ENCODE measurements at places on chromosomes 12 and 14.

DNA sequence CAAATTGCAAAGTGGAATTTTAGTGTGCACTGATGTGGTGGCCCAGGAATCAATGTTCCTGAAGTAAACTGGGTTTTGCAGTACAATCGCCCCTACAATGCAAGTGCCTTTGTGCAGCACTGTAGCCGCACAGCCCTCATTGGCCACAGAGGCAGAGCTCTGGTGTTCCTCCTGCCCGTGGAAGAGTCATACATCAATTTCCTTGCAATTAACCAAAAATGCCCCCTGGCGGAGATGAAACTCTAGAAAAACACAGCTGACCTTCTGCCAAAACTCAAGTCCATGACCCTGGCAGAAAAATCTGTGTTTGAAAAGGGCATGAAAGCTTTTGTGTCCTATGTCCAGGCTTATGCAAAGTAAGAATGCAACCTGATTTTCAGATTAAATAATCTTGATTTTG, 117.9 kb upstream of the PRB2 start:
- DNase-seq: no peak

DNA sequence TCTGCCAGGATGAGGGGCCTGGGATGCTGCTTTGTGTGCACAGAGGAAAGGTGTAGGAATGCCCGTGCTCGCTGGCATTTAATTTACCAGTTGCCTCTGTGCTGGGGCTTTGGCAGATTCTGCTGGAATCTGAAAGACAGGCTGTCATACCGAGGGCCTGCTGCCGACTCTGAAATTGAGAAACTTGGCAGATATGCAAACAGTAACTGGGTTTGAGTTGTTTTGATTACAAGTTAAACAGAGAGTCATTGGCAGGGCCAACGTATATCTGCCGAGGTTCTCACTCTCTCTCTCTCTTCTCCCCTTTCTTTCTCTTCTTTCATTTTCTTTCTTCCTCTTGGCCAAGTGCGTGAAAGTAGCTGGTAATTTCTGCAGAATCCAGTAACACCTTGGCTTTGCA, 618.7 kb downstream of the VRK1 start:
- DNase-seq: no peak

- DNase-seq: no peak
Observed at GRCh38 chr12:123337070-123337469, 27.6 kb downstream of the SBNO1 start.

GRCh38 chr14:85040046-85040685, 489.8 kb upstream of the FLRT2 start:
- no peak for DNase-seq

DNA sequence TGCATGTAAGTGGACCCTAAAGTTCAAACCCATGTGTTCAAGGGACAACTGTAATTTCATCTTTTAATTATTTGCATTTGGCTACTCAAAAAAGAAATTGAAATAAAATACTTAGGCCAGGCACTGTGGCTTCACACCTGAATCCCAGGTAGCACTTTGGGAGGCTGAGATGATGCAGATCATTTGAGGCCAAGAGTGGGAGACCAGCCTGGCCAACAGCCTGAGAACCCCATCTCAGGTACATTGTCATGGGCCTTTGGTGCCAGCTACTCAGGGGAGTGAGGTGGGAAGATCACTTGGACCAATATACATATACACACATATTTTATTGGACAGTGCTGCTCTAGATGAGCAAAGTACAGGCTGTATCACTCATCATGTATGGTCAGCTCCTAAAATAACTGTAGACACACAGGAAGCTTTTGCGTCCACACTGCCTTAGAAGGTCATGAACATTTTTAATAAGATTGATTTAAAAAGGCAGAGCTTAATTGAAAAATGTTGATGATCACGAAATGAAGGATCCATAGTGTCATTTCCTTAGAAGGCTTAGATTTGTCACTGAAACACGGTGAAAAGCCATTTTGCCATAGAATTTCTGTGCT, 2.5 kb upstream of the ZCCHC8 start:
- no peak for DNase-seq

DNA sequence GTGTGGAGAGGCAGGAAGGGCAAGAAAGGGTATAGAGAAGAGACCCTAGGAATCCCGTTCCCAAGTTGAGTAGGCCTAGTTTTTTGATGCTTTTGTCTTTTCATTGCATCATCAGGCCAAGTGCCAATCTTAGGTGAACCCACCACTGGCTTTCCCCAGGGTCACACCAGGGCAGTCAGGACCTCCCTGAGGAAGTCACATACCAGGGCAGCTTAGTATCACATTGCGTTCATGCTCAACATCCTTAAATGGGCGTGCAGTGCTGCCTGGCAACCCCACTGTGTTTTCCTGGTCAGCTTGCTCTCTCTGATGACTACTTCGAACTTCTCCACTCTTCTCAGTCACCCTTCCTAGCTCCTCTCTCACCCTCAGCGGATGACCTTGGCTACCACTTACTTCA, 9.0 kb downstream of the ASIC1 start:
- DNase-seq: no peak

- DNase-seq: no peak
Observed at GRCh38 chr12:110223777-110224378, 57.2 kb upstream of the ATP2A2 start.

GRCh38 chr12:55720894-55721444, 776 bp downstream of the RDH5 start:
- no peak for DNase-seq

- no peak for DNase-seq
Observed at GRCh38 chr12:103314786-103315185, 181.0 kb downstream of the C12orf42 start.

GRCh38 chr12:16608946-16609539, 3.1 kb upstream of the LMO3 start:
- no peak for DNase-seq

GRCh38 chr14:50001999-50002925, 109.4 kb downstream of the ARF6 start:
- DNase-seq: peak; percentile 21

DNA sequence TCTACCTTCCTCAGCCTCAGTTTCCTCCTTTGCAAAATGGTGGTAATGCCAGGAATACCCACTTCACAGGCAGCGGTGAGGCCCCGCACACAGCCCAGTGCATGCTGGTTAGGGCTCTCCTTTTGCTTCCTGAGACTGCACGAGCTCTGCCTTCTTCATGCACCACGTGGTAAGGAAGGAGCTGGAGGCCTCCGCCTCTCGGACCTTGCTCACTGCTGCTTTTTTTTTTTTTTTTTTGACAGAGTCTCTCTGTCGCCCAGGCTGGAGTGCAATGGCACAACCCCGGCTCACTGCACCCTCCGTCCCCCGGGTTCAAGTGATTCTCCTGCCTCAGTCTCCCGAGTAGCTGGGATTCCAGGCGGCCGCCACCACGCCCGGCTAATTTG, 18.1 kb downstream of the TAMALIN start:
- DNase-seq: no peak

DNA sequence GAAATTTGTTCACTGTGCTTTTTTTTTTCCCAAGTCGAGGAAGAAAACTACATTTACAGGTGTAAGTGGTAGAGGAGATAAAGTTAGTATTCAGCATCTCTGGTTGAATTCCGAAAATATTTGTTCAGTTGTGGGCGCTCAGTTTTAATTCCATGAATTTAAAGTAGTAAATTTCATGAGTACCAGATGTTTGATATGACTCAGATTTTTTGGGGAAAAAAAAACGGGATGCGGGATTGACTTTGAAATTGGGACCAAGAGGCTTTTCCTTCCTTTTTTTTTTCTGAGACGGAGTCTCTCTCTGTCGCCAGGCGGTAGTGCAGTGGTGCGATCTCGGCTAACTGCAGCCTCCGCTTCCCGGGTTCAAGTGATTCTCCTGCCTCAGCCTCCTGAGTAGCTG, 1.6 kb downstream of the TULP3 start:
- DNase-seq: no peak

- DNase-seq: no peak
Observed at GRCh38 chr12:78746001-78746400, 118.6 kb upstream of the SYT1 start.

- DNase-seq: no peak
Observed at GRCh38 chr12:51318846-51319599, 5.0 kb downstream of the BIN2 start.

GRCh38 chr14:101444116-101444515, 117.2 kb upstream of the DIO3 start:
- no peak for DNase-seq

DNA sequence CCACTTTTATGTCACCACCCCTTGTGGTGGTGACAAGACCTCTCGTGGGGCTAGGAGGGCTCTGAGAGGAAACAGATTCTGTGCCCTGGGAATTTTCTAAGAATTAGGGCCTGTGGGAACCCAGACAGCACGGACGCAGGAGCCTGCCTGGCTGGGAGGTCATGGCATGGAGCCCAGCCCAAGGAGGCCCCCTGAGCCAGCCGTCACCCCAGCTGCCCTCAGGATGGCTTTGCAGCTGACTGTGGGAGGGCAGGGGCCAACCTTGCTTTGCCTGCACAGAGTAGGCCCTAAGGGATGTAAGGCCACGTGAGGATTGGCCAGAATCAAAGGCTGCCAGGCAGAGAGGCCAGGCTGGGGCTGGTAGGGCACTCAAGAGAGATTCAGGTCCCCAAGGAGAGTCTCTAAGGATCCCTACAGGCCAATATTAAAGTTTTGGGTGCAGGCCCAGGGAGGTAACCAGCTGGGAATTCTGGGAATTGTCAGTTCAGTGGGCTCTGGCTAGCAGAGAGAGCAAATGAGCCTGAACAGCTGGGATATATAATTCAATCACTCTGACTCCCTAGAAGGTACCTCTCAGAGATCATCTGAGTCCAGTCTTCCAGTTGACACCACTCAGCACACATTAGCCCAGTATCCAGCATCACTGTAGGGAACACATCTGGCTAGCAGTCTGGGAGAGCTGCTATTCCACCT, 6.4 kb downstream of the LTBP2 start:
- DNase-seq: no peak

DNA sequence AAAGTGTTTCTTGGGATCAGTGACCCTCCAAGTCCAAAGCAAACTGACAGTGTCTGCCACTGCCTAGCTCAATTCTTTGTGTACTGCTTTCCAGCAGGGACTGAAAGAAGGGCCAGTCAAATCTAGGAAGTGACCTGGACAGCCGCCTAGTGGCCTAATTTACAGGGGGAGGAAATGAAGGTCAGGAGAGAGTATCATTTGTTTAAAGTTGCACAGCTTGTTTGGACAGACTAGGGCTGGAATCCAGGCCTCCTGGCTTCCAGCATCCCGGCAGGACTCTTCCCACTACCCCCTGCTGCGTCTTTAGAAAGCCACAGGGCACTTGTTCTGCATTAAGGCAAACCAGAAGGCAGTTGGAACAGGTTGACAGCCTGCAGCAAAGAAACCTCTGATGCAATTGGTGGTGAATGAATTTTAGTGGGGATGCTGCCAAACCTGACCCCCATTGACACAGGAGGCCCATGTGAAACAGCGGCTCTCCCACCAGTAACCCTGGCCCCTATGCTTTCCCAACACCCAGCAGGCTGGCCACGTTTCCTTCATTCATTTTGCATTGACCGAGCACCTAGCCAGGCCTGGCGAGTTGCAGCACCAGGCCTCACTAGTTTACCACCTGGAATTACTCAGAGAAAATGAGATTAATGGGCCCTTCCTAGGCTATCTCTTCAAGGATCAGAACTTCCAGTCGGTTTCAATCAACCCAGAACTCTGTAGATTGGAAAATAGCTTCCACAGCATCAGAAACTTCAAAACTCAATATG, 28.2 kb downstream of the GALNT16 start:
- DNase-seq: no peak

DNA sequence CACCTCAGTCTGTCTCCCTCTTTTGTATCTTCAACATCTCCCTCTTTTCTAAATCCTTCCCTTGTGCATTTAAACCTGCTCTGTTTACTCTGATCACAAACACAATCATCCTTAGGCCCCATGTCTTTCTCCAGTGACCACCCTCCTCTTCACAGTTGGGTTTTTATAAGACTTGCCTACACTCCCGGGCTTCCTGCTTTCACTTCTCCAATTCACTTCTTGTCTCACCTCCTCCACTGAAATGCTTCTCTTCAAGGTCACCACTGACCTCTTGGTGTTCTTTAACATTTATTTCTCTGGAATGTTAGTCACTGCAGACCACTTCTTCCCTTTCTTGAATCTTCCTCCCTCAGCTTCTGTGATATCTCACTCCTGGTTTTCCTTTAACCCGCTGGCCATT, 8.7 kb upstream of the SMCO2 start:
- DNase-seq: no peak

- DNase-seq: no peak
Observed at GRCh38 chr12:124326871-124327270, 32.0 kb downstream of the RFLNA start.

DNA sequence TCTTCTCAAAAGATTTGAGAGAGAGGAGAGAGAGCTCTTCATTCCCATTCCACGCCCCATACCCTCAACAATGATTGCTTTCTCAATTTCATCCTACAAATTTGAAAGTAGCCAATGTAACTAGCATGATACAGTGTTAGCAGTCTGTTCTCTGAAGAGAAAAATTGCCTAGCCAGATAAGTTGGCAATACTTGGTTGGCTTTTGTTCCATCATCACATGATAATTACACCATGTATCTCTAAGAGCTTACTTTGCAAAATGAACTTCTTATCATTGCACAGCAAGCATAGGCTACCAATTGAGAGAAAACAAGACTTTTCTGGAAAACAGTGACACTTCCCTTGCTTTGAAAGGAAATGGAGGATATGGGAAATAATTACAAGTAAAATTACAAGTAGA, 68.9 kb downstream of the FSCB start:
- DNase-seq: no peak

DNA sequence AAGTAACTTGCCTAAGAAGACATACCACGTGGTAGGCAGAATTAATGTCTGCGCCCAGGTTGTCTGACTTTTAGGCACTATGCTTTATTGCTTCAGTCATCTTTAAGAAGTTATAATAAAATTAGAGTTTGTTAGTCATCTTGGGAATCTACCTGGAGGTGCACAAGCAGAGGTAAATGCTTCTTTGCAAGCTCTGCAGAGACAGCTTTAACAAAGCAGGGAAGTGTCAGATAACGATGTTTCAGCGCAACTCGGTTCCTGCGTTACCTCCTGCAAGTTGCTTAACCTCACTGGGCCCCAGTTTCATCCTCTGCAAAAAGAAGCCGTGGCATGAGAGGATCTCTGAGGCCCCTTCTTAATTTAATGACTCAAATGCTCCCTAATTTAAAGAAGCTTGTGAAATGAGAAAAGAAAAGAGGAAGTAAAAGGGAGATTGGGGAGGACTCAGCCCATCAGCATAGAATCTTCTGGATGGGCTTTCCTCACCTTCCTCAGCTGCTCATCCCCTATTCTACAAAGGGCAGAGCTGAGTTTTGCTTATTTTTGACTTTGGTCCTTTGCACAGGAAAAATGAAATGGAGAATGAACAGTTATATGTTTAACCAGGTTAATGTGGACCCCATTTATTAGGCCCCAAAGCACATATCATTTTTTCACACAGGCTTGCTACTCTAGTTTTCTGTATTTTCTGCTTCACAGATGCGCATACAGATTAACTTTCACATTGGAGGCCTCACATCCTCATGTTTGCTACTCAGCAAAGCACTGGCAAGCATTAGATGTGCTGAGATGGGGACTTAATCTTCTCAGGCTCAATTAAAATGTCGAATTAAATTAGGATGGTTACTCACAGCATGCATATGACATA, 5.1 kb downstream of the ARHGDIB start:
- no peak for DNase-seq

- no peak for DNase-seq
Observed at GRCh38 chr12:24952389-24952788, 3.5 kb upstream of the BCAT1 start.

GRCh38 chr12:25195056-25195971, at the start of the genes DNAI7 and ETFRF1:
TSS of gene DNAI7 (minus strand) at chr12:25195160. CDS start at chr12:25195078, 82 bp downstream.
TSS of gene ETFRF1 (plus strand) at chr12:25195237. CDS start at chr12:25203957, 8,720 bp downstream.
- peak; percentile 91 for DNase-seq
